Keratinocyte (primary cell): ENCODE measurements at places on chromosomes 1 and 21. TPM values are rescaled to one million over a fixed set of nuclear protein-coding genes. Genes with fewer than 3 reads are reported as not detected.

DNA sequence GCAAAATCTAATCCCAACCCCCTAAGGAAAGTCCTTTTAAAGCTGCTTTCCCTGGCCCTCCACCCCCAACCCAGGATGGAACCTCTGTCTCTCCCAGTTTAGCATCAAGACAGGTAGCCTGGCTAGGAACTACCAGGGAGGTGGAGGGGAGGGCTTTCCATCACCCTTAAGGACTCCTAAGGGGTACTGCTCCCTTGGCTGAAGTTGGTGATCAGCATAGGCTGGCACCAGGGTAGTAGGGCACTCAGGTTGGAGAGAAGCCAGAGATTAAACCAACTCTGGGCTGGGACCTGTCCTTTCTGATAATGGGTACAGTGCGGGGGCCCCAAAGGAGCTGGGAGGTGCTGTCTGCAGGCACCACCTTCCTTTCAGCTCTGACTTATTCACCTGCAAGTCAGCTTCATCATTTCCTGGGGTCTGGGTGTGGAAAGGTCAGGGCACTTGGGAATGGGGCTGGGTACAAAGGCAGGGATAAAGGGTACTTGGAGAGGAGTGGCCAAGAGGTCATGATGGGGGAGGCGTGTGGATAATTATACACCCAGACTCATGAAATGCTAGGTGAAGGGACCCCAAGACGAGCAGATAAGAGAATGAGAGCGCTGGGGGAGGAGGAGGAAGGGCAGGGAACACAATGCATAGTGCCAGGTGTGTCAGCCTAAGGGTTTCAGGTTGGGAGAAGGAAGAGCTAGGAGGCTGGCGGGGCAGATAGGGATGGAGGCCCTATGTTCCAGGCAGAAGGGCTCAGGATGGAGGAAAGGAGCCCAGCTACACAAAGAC is 1.2 kb downstream of the ARHGEF2 start:
- H3K4me3 ChIP-seq, result peak overlapping the region; percentile 90
- H3K36me3 ChIP-seq, result peaks cover 10% of the 10 kb centered on the region
- no peak for DNase-seq
- no peaks in the 10 kb centered on the region for H3K27me3 ChIP-seq
- peak overlapping the region; percentile 87 for H3K27ac ChIP-seq
- peaks cover 68% of the 10 kb centered on the region for H3K4me1 ChIP-seq

- H3K27me3 ChIP-seq, result no peaks in the 10 kb centered on the region
- H3K27ac ChIP-seq, result peak overlapping the region; percentile 79
- peaks cover 12% of the 10 kb centered on the region for H3K4me1 ChIP-seq
- peaks cover 2% of the 10 kb centered on the region for H3K36me3 ChIP-seq
- no peak for DNase-seq
These were observed 967 bp downstream of the CENPS start for GRCh38 chr1:10431070-10431730.

DNA sequence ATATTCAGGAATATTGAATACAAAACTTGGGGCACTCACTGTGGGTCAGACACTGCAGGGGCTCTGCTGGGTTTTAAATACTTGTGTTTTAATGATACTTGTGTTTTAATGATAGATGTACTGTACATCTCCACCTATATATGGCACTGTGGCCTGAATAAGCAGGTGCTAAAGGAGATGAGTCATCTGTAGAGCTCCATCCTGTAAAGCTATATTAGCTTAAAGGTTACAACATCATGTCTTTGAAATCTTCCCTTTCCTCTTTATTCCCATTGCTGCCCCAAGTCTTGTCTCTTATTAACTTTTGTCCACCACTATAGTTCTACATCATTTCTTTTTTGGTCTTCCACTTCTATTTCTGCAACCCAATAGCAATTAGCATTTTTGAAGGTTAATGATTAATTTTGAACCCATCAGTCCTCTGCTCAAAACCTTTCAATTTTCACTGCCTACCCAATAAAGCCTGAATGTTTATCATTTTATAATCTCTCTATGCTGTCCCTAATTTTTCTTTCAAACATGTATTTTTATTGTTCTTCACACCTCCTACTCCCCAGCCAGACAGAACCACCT is 113.3 kb upstream of the PTGFR start:
- H3K4me3 ChIP-seq, result no peak overlapping the region
- no peak overlapping the region for H3K27ac ChIP-seq
- no peaks in the 10 kb centered on the region for H3K4me1 ChIP-seq
- no peaks in the 10 kb centered on the region for H3K36me3 ChIP-seq
- DNase-seq, result no peak

- DNase-seq, result peak; percentile 64
- no peaks in the 10 kb centered on the region for H3K27me3 ChIP-seq
- peaks cover 13% of the 10 kb centered on the region for H3K4me1 ChIP-seq
- H3K27ac ChIP-seq, result peak overlapping the region; percentile 58
- H3K4me3 ChIP-seq, result no peak overlapping the region
These were observed 88.8 kb downstream of the MAST2 start for GRCh38 chr1:45892068-45892785.

DNA sequence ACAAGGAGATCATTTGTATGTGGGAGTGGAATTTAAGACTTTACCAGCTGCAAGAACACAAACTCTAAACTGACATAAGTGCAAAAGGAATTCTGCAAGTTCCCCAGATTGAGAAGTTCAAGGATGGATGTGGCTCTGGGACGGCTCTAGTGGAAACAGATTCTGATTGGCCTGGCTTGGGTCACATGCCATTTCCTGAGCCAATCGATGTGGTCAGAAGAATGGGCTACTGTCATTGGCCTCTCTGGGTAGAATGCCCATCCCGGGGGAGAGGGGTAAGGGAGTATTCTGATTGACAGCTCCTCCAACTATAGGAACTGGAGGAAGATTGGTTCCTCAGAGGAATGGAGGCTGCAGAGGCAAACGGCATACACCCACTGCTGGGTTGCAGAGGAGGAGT is 6.0 kb upstream of the IFNLR1 start:
- no peaks in the 10 kb centered on the region for H3K36me3 ChIP-seq
- peaks cover 35% of the 10 kb centered on the region for H3K4me1 ChIP-seq
- H3K4me3 ChIP-seq, result no peak overlapping the region
- DNase-seq, result no peak
- H3K27me3 ChIP-seq, result no peaks in the 10 kb centered on the region

- DNase-seq, result no peak
- no peaks in the 10 kb centered on the region for H3K36me3 ChIP-seq
- H3K27ac ChIP-seq, result no peak overlapping the region
- H3K4me1 ChIP-seq, result no peaks in the 10 kb centered on the region
- no peak overlapping the region for H3K4me3 ChIP-seq
These were observed 37.3 kb downstream of the MAST2 start for GRCh38 chr1:45840704-45841103.

GRCh38 chr1:181726320-181727012 is 243.1 kb downstream of the CACNA1E start:
- H3K27me3 ChIP-seq, result peaks cover 3% of the 10 kb centered on the region
- H3K36me3 ChIP-seq, result no peaks in the 10 kb centered on the region
- no peak for DNase-seq
- no peak overlapping the region for H3K27ac ChIP-seq

DNA sequence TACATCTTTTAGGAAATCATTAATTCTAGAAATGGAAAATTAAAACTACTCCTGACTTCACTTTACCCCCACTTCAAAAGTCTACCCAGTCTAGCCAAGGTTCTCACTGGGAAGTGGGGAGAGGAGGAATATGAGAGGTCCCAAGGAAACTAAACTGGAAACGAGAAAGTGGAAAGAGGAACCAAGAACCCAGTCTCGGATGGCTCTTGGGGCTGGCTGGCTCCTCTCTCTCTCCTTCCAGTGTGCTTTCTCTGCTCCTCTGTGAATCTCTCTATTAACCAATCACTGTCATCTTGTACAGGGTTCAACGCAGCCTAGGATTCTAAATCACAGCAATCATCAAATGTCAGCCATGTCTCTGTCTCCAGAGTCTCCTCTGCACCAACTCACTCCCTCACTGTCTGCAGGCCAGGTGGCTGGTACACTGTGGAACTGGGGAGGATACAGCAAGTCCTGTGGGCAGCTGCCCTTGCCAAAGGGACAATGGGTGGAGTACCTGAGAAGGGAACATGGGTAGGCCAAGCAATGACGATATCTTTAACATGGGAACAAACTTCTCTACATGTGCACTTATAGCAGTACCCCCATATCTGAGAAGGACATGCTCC is 33.7 kb downstream of the GNB1 start:
- H3K36me3 ChIP-seq, result peaks cover 11% of the 10 kb centered on the region
- no peak for DNase-seq
- H3K27me3 ChIP-seq, result no peaks in the 10 kb centered on the region
- peaks cover 22% of the 10 kb centered on the region for H3K4me1 ChIP-seq
- no peak overlapping the region for H3K4me3 ChIP-seq
- H3K27ac ChIP-seq, result peak overlapping the region; percentile 18

- DNase-seq, result no peak
- H3K27ac ChIP-seq, result no peak overlapping the region
- H3K4me3 ChIP-seq, result no peak overlapping the region
These were observed 99.8 kb upstream of the LHX8 start for GRCh38 chr1:75034376-75034775.

Gene C1QC
- not detected in 3 replicates for polyA plus RNA-seq

Gene ESRRG
- polyA plus RNA-seq, result 0.08 to 0.16 TPM (median 0.08 TPM) in 3 replicates
